ENCODE measurements at places on chromosomes 6 and 20.
A peak's percentile ranks its signal among the peaks of the same experiment; 100 is the strongest.

GRCh38 chr20:62479156-62479555, 3.4 kb upstream of the GATA5 start:
- DNase-seq = no peak

DNA sequence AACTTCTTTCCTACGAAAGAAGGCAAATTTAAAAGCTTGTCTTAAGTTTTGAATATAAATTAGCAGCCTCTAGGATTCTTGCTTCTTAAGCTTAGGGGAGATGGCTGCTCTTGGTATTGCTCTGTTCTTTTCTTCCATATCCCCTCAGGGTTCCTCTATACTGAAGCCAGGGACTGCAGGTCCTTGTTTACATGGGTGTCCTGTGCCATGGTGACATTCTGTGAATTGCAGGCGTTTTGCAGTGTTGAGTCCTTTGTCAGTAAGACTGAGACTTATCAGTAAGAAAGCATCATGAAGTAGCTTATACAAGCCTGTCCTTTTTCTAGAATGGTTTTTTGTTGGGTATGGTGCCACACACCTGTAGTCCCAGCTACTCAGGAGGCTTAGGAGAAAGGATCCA, 147.8 kb downstream of the ARID1B start:
- DNase-seq = no peak

GRCh38 chr6:38404355-38404754, 235.4 kb downstream of the BTBD9 start:
- DNase-seq = no peak

DNA sequence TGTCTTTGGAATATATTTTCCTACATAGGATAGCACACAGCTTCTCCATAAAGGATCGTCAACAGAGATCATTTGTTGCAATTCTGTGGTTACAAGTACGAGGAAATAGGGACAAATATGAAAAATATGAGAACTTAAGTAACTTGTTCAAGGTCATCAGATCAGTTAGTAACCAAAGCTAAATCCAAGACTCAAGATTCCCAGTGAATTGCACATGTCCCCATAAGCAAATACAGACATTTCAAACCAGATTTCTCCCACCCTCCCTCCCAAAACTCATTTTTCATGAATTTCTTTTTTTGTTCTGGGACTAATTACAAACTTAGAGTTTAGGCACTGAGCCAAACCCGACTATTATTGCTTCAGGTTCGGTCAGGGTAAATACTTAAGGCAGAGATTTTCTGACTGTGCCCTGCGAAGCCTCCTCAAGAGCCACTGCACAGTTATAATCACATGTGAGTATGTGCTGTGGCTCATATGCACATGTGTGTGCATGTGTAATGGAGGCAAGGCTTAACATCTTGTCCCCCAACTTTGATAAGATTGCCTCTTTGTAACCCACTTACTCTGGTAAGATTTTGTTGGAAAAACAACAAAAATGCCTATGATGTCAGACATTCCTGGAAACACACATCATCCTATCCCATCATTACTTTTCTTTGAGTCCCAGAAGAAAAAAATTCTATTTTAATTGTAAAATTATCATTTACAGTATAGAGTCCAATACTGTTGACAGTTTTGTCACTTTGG, 216.2 kb downstream of the CD83 start:
- no peak for DNase-seq

DNA sequence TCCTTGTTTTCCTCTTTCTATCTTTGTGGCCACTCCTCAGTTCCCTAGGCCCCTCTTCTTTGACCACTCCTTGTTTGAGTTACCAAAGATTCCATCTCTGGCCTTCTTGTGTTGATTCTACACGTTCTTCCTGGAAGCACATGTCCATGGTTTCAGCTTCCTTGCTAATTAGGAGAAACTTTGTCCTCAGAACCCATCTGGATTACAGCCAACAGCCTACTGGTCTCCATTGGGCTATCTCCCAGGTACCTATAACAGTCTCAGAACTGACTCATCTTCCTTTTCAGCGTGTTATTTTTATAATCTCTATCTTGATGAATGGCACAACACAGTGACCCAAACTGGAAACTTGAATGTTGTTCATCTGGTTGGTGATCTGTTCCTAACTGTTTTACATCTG, 17.5 kb downstream of the PTPRA start:
- no peak for DNase-seq

GRCh38 chr6:76701610-76702009, 629.1 kb upstream of the IMPG1 start:
- DNase-seq = no peak

DNA sequence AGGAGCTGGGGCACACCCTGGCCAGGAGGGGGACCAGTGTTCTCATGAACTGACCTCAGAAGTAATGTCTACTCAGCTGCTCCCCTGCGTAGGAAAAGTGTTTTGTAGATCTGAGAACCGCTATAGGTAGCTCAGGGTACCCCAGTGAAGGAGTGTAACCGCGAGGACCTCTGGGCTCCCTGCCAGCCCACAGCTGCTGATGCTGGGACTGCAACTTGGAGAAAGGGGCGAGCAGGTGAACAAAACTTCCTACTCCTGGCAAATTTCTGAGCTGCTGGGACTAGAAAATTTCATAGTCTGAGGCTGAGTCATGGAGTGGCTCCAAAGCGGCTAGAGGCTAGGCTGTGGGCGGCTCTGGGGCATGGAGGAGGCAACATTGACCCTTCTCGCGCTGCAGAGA, 51.9 kb downstream of the PYGB start:
- DNase-seq = no peak

- no peak for DNase-seq
Measured at GRCh38 chr6:70345619-70346018, 42.7 kb upstream of the COL9A1 start.

DNA sequence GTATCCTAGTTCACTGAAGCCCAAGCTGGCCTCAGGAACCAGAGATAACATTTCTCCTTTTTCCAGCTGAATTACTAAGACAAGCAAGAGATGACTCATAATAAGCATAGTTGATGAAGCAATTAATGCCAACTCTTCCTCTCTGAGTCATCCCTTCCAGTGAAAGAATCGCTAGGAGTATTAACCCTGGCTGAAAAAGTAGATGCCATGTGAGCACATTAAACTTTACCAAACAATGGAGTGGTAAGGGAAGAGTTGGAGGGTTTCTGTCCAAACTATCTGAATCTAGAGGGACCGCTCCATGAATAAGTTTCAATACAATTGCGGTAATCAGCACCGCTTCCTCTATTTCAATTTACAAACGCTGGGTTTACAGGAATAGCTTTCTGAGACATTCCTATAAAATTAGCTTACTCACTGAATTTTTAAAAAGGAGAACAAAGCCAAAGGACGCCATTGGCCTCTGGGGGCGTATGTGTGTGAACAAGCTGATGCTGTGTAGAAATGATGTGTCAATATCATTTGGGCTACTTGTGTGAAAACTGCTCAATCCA, 48.3 kb downstream of the ATXN1 start:
- peak; percentile 73 for DNase-seq

DNA sequence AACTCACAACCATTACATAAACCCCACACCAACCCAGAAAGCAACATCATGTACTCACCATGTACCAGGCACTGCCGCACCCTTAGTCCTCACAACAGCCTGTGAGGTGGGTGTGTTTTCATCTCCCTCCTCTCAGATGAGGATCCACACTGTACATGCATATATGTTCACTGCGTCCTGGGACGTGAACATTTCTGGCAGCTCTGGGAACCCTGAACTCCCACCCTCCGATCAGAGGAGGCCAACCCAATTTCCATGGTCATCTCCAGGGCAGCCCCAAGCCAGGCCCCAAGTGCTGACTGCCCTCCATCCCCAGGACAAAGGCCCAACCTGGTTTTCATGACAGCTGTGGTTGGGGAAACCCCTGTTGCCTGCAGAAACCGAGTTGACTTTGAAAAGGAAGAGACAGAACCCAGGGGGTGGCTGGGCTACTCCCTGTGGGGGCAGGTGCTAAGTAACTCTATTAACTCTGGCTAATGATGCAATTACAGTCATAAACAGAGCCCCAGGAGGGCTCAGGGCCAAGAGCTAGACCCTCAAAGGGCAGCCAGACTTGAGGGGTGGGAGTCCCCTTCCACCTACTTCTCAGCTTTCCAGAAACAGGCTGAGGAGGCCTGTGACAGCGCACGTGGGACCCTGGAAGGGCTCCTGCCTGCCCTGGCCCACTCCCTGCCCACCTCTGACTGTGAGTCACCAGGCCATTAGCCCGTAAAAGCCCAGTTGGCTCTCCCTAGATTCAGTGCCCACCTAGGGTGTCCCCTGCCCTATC, 2.6 kb downstream of the TFEB start:
- no peak for DNase-seq

DNA sequence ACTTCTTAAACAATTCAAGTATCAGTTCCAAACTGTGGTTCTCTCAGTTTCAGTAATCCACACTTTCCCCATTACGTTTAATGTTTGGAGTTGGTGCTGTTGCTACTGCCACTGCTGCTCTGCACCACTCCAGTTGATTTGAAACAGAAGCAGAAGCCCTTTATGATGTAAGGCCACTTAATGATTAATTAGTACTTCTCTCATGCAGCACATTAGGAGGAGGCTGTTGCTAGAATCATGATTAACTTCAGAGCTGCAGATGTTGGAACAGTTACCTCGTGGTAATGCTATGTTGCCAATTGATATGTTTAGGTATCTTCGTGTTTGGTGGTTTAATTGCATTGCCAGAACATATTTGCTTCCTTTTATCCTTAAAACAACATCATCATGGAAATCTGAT, 986.2 kb upstream of the CITED2 start:
- DNase-seq = no peak

GRCh38 chr6:159252955-159253508, 83.8 kb downstream of the FNDC1 start:
- DNase-seq = peak; percentile 41

DNA sequence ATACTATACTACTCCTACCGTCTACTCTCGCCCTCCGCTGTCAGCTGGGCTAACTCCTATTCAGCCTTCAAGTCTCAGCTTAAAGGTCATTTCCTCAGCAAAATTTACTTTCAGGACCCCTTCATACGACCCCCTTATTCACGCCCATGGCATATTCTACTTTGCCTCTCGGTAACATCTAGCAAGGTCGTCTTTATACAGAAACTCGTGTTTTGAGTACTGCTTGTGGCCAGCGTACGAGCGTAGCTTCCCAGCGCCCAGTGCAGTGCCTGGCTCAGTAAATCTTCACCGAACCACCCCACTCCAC, 546 bp downstream of the CRNKL1 start:
- DNase-seq = no peak

- no peak for DNase-seq
Measured at GRCh38 chr6:5498579-5498899, 237.2 kb downstream of the FARS2 start.

DNA sequence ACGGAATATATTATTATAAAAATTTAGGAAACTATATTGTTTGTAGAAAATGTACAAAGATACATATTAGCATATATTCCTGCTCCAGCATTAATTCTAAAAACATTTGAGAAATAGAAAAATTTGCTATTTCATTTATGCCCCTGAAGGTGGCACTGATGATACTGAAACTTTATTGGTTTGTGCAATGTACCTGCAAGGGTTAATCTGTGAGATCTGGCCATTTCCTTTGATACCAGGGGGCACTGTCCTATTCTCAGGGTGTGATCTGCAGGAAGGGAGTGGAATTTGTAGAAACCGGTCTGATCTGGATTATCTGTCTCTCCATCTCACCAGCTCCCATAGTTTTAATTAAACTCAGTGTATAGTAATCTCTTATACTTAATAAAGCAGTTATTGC, 625.1 kb upstream of the IMPG1 start:
- DNase-seq = no peak

- no peak for DNase-seq
Measured at GRCh38 chr6:711925-712324, 19.0 kb upstream of the EXOC2 start.

GRCh38 chr6:56649782-56650181, 7.1 kb upstream of the DST start:
- DNase-seq = no peak

DNA sequence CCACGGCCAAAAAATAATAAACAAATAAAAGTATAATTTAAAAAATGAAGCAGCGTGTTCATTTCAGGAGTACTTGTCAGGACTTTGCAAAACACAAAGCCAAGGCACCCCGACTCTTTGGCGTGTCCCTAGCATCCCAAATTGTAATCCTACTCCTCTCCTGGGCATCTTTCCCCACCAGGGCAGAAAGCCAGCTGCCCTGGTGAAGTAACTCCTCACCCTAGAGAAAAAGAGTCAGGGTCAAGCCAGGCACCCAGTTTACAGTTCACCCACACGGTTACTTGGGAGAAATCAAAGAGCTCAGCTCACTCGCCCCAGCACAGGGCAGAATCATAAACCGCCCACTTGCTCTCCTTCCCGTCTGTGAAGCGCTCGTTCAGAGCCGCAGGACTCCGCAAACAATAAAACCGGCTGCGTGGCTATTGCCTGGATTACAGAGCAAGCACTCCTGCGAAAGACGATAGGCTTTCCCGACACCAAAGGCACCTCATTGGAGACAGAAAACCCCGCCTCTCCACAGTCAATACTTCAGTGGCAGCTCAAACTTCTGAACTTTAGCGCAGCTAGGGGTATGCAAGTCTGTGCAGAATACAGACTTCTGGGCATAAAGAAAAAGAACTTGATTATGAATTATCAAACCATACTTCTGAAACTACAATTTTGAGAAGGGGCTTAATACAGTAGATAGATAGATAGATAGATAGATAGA, 73.0 kb upstream of the NHSL1 start:
- DNase-seq = peak; percentile 71

- no peak for DNase-seq
Measured at GRCh38 chr20:48711696-48712464, 115.9 kb downstream of the PREX1 start.

DNA sequence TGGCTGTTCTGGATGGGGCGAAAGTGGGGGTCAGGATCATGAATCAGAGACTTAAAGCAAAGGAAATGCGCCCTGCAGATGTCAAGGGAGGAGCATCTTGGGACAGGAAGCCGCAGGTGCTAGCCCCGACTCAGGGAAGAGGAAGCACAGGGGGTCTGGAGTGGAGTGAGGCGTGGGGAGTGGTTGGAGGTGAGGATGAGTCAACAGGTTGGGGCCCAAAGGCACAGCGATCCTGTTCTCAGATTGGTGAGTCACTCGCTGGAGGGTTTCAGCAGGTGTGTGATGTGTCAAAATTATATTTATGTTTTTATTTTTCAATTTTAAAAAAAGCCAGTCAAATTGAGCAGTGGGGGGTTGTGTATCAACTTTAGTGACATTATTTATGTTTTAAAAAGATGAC, 19.0 kb downstream of the PACSIN1 start:
- DNase-seq = no peak

- peak; percentile 41 for DNase-seq
Measured at GRCh38 chr6:28218312-28219248, 6.5 kb upstream of the ZSCAN9 start.

DNA sequence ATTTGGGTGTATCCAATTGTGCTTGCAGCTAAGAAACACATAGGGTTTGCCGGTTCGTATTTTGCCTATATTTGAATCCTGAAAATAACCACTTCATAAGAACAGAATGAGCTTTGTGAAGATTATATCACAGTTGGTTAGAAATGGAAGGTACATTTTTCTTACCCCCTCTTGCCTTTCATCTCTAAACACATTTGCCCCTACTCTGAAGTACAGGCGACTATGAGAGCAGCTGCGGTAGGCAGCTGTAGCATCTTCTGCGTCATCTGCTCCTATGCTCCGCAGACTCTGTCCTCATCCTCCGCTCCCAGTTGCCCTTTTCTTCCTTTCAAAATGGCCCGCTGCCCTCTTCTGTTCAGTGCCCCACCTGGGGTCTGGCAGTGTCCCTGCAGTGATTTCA, 47.6 kb upstream of the REV3L start:
- no peak for DNase-seq

Measured in DMS 273 treated with DMSO at 0.1 percent for 48 hours (cell line).